OCI-LY7 (cell line): ENCODE measurements at places on chromosomes 7 and 10.
A peak's percentile ranks its signal among the peaks of the same experiment; 100 is the strongest.

- DNase-seq, result no peak
Measured at GRCh38 chr10:609262-609658, 80.2 kb downstream of the DIP2C start.

- DNase-seq, result no peak
Measured at GRCh38 chr10:23063045-23063972, 32.1 kb upstream of the MSRB2 start.

- DNase-seq, result no peak
Measured at GRCh38 chr7:135001390-135002165, 15.3 kb downstream of the AGBL3 start.

GRCh38 chr7:2141651-2142050 lies 91.1 kb downstream of the MAD1L1 start:
- no peak for DNase-seq

- no peak for DNase-seq
Measured at GRCh38 chr7:154584352-154585252, 418.3 kb downstream of the PAXIP1 start.

DNA sequence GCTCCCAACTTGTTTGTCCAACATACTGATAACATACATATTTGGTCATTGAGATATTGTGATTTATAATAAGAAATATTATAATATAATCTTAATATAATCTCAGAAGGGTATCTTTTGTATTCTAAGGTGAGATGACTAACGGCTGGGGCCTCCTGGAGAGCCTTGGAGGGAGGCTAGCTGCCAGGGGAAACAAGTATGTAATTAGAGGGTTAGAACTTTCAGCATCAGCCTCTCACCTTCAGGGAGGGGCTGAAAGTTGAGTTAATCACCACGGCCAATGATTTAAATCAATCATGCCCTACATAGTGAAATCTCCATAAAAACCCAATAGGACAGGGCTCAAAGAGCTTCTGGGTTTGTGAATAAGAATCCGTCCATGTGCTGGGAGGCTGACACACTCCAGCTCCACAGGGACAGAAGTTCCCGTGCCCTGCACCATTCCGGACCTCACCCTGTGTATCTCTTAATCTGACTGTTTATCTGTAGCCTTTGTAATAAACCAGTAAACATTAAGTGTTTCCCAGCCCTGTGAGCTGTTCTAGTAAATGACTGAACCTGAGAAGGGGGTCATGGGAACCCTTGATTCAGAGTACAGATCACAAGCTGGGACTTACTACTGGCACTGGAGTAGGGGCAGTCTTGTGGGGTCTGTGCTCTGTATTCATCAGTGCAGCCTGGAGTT lies 86.3 kb upstream of the STEAP1B start:
- DNase-seq, result no peak

DNA sequence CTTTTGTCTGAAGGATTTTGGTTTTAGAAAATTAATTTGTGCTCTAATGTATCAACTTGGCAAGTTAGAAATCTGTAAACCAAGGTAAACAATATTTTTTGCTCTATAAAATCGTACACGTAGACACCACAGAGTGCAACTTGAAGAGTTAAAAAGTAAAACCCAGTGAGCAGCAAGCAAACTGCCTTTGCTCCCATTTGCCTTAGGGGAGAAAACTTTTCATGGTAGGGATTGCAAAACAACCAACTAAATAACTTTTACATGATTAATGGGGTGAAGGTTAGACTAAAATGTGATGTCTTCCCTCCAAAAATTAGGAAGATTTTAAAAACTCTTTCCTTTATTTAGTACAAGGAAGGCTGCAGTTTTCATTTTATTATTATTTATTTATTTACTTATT lies 224.2 kb upstream of the LYZL1 start:
- no peak for DNase-seq

DNA sequence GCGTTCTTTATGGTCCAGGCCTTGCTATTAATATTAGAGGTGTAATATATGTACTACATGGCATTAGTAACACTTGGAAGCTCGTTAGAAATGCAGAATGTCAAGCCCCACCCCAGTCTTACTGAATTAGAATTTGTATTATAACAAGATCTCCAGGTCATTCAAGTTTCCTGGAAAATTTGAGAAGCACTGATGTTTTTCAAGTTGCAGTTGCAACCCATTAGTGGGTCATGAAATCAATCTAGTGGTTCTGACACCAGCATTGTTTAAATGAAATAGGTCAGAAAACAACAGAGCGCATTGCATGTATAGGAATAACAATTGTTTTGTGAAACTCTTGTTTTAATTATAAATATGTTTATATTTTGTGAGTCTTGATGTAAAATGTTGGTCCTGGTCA lies 28.8 kb upstream of the MICU1 start:
- DNase-seq, result no peak

GRCh38 chr7:133102276-133103060 lies 20.6 kb upstream of the CHCHD3 start:
- DNase-seq, result no peak

- DNase-seq, result peak; percentile 61
Measured at GRCh38 chr10:78552261-78552811, 516.4 kb upstream of the ZMIZ1 start.

DNA sequence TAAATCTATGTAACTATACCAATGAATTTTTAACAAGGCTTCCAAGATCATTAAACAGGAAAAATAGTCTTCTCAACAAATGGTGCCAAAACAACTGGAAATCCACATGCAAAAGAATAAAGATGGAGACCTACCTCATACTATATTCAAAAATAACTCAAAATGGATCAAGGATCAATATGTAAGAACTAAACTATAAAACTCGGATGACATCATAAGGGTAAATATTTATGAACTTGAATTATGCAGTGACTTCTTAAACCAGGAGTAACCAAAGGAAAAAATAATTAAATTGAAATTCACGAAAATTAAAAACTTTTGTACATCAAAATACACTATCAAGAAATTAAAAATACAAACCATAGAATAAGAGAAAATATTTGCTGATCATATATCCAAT lies 728.7 kb upstream of the GHITM start:
- no peak for DNase-seq

- no peak for DNase-seq
Measured at GRCh38 chr7:95303013-95303905, 21.1 kb downstream of the PON1 start.

- DNase-seq, result no peak
Measured at GRCh38 chr7:128941323-128941890, 3.7 kb downstream of the IRF5 start.

GRCh38 chr7:70472601-70473237 lies 659.2 kb upstream of the GALNT17 start:
- DNase-seq, result no peak

DNA sequence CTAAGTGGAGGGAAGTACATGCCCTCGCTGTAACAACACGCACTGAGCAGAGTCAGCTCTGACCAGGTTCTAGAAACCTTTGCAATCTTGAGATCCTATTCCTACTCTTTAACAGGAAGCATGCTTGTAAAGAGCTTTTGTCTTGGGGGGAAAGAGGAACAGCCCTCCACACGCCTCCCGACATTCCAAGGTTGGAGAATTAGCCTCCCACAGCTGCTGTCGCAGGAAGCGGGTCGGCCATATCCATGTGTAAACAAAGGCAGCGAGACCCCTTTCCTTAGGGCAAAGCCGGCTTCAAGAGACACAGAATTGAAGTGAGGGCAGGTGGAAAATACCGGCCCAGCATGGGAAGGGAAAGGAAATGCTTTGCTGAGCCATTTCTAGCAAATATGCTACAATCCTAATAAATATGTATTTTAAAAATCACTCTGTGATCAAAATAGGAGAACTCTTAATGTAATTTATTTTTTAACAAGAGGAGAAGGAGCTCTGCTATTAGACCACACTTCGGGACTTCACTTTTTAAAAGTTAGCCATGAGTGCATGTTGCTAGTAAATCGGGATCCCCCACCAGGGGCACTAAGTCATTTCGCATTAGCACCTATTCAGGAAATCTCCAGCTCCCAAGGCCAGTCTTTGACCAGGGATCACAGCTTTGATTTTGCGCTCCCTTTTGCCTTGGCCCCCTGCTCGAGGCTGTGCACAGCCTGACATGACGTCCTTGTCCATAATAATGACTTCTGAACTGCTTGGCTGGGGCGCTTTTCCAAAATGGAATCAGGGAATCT lies 55.9 kb downstream of the FAM204A start:
- no peak for DNase-seq

GRCh38 chr7:85612514-85612913 lies 425.7 kb upstream of the SEMA3D start:
- DNase-seq, result no peak

GRCh38 chr7:91946549-91946948 lies 5.9 kb downstream of the AKAP9 start:
- DNase-seq, result no peak

DNA sequence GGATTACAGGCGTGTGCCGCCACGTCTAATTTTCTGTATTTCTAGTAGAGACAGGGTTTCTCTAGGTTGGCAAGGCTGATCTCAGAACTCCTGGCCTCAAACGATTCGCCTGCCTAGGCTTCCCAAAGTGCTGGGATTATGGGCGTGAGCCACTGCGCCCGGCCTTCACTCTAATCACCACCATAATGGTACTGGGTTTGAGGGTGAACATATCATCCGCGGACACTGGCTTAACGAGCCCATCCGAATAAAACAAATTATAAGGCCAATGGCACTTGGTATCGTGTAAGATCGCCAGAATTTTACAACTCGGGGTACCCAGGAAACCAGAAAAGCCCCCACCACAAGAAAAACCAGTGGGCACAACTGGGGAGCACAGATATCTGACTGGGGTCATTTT lies 580 bp downstream of the FAM200A start:
- no peak for DNase-seq

- DNase-seq, result no peak
Measured at GRCh38 chr7:42930889-42931288, 1.1 kb downstream of the PSMA2 start.

DNA sequence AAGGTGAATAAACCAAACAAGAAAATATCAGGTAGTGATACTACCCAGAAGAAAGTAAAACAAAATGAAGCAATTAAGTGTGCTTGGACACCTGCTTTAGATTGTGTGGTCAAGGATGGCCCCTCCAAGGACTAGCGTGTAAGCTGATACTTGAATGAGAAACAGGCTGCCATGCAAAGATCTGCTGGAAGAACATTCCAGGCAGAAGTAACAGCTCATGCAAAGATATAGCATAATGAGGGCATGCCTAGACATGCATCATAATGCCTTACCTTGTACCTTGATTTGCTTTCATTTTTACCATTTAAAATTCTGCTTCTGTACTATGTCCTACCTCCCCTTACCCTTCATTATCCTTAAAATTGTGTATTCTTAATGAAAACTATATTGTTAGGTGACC lies 74.8 kb upstream of the HDAC9 start:
- no peak for DNase-seq

DNA sequence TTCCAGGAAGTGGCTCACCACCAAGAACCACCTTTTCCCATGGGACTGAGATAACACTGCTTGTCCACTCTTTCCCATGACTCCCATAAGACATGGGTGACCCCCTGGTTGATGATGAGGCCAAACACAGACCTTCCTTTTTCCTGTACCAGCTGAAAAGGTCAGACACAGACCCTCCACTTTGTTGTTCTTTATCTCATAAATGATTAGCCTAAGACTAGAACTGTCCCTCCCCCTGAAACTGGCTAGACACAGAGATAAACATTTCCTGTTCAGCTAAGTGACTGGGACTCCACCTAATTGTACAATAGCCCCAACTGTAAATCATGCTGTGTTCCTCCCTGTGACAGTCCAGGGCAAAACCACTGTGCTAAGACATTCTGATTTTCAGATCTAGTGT lies 8.2 kb upstream of the NRG3 start:
- DNase-seq, result no peak

DNA sequence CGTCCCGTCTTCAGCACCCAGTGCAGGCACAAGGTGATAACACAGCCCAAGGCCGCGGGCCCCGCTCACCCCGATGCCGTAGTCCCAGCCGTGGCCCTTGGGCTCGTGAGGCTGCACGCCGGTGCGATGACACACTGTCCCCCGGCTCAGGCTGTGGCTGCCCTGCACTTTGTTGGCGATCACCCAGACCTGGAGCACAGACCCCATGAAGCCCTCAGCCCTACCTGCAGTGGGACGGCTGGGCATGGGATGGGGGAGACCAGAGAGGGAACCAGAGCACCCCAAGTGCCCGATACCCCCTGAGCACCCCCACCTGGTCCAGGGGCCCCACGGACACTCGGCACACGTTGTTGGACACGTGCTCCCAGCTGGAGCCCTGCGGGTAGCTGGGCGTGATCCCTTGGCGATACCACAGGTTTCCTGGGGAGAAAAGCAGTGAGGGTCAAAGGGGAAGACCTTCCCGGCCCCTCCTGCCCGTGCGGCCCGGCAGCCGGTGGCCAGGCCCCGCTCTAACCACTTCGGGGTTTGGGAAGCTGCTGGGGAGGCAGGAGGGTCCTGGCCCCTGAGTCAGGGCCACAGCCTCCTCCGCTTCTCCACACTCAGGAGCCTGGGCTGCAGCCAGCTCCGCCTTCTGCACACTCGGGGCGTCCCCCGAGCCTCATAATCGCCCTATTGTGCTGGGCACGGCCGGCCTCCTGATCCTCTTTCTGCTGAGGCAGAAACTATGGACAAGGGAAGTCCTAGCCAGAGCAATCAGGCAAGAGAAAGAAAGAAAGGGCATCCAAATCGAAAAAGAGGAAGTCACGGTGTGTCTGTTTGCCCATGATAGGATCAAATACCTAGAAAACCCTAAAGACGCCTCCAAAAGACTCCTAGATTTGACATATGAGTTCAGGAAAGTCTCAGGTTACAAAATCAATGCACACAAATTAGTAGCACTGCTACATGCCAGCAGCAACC lies 6.7 kb downstream of the BHLHA15 start:
- peak; percentile 49 for DNase-seq

GRCh38 chr7:25002786-25003185 lies 22.8 kb upstream of the OSBPL3 start:
- DNase-seq, result no peak

- no peak for DNase-seq
Measured at GRCh38 chr10:67098461-67098860, 172.6 kb downstream of the LRRTM3 start.

DNA sequence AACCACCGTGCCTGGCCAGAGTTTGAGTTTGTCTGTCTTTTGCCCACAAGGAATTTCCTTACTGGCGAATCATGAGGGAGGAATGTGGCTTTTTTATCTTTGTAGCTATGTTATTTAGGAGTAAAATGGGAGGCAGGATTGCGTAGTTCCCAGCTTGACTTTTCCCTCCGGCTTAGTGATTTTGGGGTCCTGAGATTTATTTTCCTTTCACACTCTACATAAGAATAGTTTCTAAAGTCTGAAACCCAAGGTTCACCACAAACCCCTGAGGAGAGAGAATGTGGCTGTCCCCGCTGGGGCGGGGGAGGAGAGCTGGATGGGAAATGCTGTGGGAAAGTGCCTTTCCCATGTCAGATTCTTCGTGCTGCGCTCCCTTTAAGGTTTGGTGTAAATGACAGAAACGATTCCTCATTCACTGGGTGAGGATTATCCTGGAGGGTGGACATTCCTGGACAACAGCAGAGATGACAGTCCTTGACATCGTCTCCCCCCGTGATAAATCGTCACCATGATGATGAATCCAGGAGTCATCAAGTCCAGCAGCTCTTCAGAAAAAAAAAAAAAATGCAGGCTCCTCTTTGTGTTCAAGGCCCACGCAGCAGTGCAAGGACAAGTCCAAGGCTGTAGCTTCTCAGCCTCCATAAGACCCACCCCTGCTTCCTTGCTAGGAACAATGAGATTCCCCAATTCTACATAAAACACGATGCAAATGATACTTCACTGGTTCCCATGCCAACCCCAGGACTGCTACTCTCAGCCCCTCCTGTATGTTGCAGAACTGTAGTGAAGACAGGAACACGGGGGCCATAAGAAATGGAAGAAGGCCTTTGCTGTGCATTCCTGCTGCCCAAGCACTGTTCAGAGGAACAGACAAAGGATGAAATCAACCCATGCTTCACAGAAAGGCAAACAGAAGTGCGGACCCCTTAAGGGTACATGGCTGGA lies 233.1 kb downstream of the CCDC3 start:
- no peak for DNase-seq

- peak; percentile 60 for DNase-seq
Measured at GRCh38 chr10:88810196-88810961, 7.8 kb downstream of the LIPM start.
